H9 (cell line): ENCODE measurements at places on chromosomes 2 and 18. TPM values are rescaled to one million over a fixed set of nuclear protein-coding genes. Genes with fewer than 3 reads are reported as not detected.

GRCh38 chr2:159462201-159462785, 154.1 kb downstream of the BAZ2B start:
- no peak for DNase-seq

DNA sequence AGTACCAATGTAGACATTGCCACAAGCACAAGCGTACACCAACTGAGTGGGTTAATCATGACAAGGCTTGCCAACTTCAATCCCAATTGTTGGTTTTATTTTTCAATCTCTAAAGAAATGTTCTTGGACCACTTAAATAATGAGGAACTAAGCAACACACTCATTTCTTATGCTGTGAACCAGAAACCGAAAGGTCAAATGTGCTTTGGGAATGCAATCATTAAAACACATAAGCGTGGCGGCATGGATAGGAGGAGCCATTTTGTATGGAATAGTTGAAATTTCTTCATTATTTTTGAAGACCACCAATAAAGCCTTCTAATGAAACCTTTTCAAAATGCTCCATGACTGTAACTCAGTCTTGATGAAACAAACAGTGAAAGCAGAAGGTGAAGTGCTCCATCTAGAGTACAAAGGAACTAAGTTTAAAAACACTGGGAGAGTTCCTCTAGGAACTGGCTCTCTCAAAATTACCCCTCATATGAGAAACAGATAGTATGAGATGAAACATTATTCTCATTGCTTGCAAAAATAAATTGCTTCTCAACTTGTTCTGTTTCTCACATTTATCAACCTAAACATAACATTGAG, 113.2 kb upstream of the CHST9 start:
- DNase-seq, result no peak

TMEM200C gene
- total RNA-seq, result 5.6 and 6.3 TPM in 2 replicates

DNA sequence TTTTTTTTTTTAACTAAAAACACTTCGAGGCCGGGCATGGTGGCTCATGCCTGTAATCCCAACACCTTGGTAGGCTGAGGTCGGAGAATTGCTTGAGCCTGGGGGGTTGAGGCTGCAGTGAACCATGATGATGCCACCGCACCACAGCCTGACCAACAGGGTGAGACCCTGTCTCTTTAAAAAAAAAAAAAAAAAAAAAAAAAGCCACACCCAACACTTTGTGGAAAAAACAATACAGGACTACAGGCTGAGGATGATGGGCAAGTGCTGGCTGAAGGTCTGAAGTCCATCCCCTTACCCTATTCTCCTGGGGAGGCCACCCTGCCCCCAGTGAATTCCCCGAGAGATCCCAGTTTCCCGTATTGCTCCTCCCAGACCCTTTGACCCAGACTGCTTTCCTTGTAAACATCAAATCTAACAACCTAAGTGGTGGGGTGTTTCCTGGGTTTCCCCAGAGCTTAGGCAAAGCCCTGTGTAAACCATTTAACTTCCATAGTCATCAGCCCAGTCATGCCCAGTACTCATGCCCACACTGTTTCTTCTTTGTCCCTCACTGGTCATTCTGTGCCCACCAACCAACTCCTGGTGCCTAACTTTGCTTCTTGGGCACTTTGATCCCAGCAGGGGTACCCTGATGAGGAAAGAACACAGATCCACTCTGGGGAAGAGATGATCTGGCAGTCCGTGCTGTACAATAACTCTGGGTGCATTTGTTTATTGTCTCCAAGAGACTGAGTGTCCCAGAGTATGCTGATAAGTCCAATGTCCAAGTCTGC, 5.8 kb upstream of the TMEM37 start:
- peak; percentile 5 for DNase-seq

- no peak for DNase-seq
These were observed 3.9 kb downstream of the LRRTM4 start for GRCh38 chr2:77518311-77518710.

GRCh38 chr2:3251946-3252345, 125.7 kb downstream of the EIPR1 start:
- no peak for DNase-seq

TNS1 gene
- total RNA-seq, result 3.2 and 3.4 TPM in 2 replicates

SPHKAP gene
- total RNA-seq, result not detected in 2 replicates

DNA sequence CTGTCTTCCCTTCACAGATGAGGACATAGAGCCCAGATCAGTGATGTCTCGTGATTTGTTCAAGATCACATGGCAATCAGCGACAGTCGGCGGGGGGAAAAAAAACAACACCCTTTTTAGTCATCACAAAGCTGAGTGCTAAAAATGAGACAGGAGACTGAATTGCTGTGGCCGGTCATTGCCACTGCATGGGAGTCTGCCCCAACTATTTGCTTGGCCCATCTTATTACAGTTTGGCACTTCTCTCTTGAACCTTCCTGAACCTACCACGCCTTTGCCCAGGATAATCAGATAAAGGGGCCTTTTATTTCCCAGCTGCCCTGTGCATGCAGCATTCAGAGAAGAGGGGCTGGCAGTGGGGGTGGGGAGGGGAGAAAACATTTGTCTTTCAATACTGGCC, 42.7 kb downstream of the SETBP1 start:
- DNase-seq, result no peak

TUBA3D gene
- 0.18 TPM in 1 of 2 replicates, not detected in the other for total RNA-seq

TMEM169 gene
- total RNA-seq, result 0.97 and 1.0 TPM in 2 replicates

CFAP210 gene
- 0.33 and 0.94 TPM in 2 replicates for total RNA-seq

DNA sequence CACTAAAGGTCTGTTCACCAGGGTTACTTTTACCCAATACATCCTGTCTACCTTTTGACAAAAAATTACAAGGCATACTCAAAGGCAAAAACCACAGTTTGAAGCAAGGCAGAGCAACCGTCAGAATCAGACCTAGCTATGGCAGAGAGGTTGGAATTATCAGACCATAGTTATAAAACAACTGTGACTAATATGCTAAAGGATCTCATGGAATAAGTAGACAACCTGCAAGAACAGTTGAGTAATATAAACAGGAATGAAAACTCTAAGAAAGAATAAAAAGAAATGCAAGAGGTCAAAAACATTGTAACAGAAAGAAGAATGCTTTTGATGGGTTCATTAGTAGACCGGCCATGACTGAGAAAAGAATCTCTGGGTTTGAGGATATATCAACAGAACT, 318.8 kb upstream of the KCNH7 start:
- DNase-seq, result no peak

DNA sequence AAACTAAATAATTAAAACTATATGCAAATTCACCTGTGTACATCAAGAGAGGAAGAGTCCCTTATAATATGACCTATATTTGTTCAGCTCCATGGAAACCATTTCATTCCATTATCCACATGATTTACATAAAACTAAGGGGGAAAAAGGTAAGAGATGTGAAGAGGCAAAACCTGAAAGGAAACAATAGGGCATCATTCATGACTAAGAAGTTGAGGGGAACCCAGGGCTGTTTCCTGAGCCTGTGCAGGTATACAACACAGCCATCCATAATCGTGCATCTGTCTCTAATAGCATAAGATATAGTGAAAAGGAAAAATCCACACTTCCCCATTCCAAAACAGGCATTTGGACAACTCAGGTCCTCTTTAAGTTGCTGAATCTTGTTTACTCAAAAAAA, 151.3 kb downstream of the NR4A2 start:
- DNase-seq, result no peak

PTGR3 gene
- 1.6 and 2.7 TPM in 2 replicates for total RNA-seq

DNA sequence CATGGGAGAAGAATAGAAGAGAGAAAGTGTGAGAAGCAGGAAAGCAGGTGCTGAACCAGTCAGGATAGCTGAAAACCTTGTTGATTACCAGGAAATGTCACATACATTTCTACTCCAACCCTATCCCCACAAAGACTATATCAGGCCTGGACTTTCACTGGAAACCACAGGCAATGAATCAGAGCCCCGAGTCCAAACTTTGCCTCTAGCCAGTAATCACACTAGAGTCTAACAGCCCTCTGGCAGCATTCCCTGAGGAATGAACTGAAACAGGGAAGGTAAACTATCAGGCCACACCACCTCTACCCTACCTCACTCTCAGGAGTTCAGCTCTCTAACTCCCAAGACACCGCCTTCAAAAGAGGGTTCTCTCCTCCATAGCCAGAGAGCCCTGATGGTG, 18.7 kb upstream of the IHH start:
- DNase-seq, result no peak

MALL gene
- 5.0 and 5.5 TPM in 2 replicates for total RNA-seq

DNA sequence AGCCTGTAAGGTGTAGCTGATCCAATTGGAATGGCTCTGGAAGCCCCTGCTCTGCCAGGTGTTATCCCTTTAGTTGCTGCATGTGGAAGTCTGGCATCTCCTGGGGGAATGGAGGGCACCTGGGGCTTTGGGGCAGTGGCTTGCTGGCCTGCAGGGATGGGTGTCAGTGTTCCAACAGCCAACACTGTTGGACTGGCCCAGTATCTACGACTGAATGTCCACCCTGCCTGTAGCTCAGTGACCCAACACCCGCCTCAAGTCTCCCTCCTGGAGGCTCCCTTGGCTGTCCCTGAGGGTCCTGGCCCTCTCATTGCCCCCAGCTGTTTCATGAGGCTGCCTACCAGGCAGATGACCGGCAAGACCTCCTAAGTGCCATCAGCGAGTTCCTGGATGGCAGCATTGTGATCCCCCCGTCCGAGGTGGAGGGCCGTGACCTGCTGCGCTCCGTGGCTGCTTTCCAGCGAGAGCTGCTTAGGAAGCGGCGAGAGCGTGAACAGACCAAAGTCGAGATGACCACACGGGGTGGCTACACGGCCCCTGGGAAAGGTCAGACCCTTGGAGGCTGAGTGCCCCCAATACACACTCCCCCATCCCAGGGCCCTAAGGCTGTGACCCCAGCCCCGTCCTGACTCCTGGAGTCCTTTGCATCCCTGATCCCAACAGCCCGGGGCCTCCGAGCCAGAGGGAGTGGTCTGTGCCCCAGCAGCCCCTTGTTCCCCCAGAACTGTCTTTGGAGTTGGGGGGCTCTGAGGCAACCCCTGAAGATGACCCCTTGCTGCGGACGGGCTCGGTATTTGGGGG, 7.7 kb downstream of the SLC4A3 start:
- DNase-seq, result peak; percentile 19

DNA sequence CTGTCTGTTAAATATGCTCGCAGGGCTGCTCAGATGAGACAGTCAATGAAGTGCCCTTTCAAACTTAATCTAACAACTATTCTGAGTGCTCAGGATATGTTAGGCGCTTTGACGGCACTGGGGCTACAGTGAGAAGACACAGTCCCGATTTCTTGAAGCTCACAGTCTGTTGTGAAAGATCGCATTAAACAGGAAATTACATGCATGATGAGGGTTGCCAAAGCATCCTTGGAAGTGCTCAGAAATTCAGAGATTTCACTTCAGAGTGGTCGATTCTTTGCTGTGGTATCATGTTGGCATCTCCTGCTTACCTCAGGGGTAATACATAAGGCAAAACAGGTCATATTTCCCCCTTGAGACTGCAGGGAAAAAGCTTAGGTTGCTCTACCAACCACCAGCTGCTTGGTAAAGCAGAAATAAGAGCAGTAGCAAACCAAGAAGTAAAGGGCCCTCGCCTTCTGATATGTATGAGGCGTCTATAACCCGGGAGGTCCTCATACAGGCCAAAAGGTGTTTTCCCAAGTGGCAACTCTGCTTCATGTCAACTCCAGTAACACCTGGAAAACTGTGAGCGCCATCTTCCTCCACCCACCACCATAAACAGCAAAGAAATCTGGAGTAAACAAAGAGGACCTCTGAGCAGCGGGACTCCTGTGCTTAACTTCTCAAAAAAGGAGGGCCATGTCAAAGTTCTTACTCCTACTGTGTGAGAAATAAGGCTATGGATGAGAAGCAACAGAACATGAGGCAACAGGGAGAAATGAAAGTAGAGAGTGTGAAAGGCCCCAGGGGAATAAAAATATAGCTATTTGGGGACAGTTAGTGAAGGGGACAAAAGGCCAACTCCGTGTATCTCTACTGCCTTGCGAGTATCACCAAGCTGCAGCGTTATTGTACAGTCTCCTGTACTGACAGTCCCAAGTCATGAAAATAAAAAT, 79.3 kb downstream of the CLHC1 start:
- no peak for DNase-seq

GRCh38 chr2:85801871-85802270, 48.1 kb downstream of the ATOH8 start:
- no peak for DNase-seq

CD302 gene
- total RNA-seq, result 0.68 and 0.86 TPM in 2 replicates

DLX1 gene
- not detected in 2 replicates for total RNA-seq

UGT1A10 gene
- not detected in 2 replicates for total RNA-seq

AQP4 gene
- 0.31 and 0.42 TPM in 2 replicates for total RNA-seq

DNA sequence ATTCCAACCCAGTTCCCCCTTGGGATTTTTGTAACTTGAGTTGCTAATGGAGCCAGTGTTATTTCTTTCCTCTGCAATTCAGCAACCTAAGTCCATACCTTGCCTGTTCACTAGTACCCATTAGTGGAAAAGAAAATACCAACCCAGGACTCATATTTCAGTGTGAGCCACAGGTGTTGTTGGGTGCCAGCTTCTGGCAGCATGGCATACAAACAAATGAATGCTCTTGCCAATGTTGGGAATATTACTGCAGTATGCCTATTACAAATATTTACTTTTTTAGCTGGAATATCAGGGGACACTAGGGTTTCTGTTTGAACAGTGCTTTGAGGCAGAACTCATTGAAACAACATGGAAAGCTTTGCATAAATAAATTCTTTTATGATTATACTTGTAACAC, 130.2 kb downstream of the NCKAP5 start:
- DNase-seq, result no peak

DNA sequence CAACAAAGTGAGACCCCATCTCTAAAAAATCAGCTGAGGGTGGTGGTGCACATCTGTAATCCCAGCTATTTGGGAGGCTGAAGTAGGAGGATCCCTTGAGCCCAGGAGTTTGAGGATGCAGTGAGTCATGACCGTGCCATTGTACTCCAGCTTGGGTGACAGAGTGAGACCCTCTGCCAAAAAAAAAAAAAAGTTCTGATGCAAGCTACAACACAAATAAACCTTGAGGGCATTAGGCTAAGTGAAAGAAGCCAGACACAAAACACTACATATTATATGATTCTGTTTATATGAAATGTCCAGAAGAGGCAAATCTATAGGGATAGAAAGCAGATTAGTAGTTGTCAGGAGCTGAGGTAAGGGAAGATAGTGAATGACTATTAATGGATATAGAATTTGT, 13.0 kb downstream of the YWHAQ start:
- DNase-seq, result no peak
